Activated CD8-positive, alpha-beta T cell treated with anti-CD3 and anti-CD28 coated beads for 36 hours (primary cell): ENCODE measurements at places on chromosomes 4 and X. TPM values are rescaled to one million over a fixed set of nuclear protein-coding genes. Genes with fewer than 3 reads are reported as not detected.
A peak's percentile ranks its signal among the peaks of the same experiment; 100 is the strongest.

DNA sequence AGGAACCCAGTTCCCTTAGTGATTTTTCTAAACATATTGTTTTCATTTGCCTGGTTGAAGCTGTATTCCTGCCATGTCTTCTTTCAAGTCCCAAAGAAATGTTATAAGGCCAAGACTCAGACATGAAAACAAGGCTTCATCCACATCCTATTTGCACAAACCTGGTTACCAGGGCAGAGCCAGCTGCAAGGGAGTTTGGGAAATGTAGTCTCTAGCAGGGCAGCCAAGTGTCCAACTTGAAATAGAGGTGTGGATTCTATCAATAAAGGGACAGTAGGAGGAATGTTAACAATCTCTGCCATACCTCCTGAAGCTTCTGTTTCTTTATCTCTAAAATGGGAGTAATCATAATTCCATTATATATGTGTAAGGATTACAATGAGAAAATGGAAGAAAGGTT is 56.6 kb downstream of the INTS12 start:
- no peak for DNase-seq
- H3K36me3 ChIP-seq, result no peaks in the 10 kb centered on the region
- H3K4me3 ChIP-seq, result no peak overlapping the region
- H3K27me3 ChIP-seq, result peaks cover 2% of the 10 kb centered on the region
- H3K27ac ChIP-seq, result no peak overlapping the region
- H3K4me1 ChIP-seq, result no peaks in the 10 kb centered on the region

DNA sequence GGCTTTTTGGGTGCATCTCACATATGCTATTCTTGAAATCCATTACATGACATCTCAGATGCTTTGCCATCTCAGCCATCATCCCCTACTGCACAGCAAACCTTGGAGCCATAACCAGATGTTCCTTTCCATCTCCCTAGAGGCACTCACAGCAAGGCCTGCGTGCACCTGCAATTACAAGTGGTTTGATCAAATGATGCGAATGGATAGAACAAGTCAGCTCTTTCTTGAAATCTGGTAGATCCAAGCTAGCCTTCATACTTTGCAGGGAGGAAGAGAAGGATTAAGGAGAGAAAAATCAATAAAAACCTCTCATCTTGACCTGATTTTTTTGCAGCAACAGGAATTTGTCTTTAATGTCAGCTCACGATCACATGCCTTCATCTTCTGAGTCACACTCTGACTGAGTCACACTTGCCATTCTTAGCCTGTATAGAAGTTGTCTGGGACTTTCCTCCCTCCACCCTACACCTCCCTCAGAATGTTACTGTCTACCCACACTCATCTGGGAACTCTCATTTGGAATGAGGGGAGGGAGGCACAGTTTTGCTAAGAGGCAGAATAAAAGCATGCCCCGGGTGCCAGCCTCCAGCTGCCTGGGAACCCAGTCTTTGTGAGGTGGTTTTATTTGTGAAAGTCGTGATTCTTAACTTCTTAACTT is 11.9 kb upstream of the TRIML1 start:
- H3K36me3 ChIP-seq, result no peaks in the 10 kb centered on the region
- no peak overlapping the region for H3K27ac ChIP-seq
- H3K4me1 ChIP-seq, result peaks cover 3% of the 10 kb centered on the region
- H3K27me3 ChIP-seq, result no peaks in the 10 kb centered on the region
- no peak overlapping the region for H3K4me3 ChIP-seq
- peak; percentile 16 for DNase-seq

- H3K36me3 ChIP-seq, result peaks cover 44% of the 10 kb centered on the region
- H3K27me3 ChIP-seq, result no peaks in the 10 kb centered on the region
- peaks cover 18% of the 10 kb centered on the region for H3K4me1 ChIP-seq
- no peak overlapping the region for H3K4me3 ChIP-seq
- DNase-seq, result no peak
These were observed 175.5 kb downstream of the CAMK2D start for GRCh38 chr4:113586072-113586471.

- H3K4me3 ChIP-seq, result no peak overlapping the region
- peaks cover 12% of the 10 kb centered on the region for H3K27me3 ChIP-seq
- no peak for DNase-seq
These were observed 247.2 kb downstream of the PALLD start for GRCh38 chr4:168744021-168744420.

DNA sequence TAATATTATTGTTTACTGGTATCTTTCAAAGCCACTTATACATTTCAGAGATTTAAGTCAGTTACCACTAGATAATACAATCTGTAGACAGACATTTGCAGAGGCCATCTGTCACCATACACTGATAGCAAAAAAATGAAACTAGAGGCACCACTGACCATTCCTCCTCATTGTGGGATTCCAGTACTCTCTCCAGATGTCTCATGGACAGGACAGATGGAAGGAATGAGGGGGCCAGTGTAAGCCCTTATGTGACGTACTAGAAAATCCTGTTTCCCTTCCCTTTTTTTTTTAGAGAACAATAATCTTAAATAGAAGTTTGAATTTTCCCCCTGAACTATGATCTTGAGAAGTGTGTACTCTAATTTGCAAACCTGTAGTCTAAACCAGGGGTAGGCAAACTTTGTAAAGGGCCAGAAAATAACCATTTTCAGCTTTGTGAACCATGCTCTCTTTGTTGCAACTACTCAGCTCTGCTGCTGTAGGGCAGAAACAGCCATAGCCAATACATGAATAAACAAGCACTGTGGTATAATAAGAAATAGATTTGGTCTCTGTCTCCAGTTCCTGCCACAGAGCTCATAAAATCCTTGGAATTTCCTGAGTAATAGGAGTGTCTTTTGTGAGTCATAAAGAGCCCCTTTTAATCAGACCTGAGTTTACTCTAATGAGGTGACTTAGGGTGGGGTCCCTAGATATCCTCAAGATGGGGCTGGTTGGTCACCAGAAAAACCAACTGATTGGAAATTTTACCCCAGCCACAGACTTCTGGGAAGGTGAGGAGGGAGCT is 90.4 kb downstream of the MOSPD2 start:
- no peak overlapping the region for H3K27ac ChIP-seq
- H3K4me3 ChIP-seq, result no peak overlapping the region
- H3K36me3 ChIP-seq, result no peaks in the 10 kb centered on the region
- H3K27me3 ChIP-seq, result no peaks in the 10 kb centered on the region

GRCh38 chr4:106565727-106566126 is 197.1 kb upstream of the GIMD1 start:
- no peak overlapping the region for H3K27ac ChIP-seq
- DNase-seq, result no peak
- no peaks in the 10 kb centered on the region for H3K4me1 ChIP-seq

GRCh38 chr4:186592445-186592844 is 37.1 kb upstream of the MTNR1A start:
- no peaks in the 10 kb centered on the region for H3K27me3 ChIP-seq
- H3K4me1 ChIP-seq, result no peaks in the 10 kb centered on the region
- no peak for DNase-seq
- H3K27ac ChIP-seq, result no peak overlapping the region

Gene RASL11B
- 0.34 TPM for total RNA-seq

Gene FAM47A
- total RNA-seq, result not detected
